ENCODE measurements at places on chromosomes 3 and 15. TPM values are rescaled to one million over a fixed set of nuclear protein-coding genes. Genes with fewer than 3 reads are reported as not detected.

DNA sequence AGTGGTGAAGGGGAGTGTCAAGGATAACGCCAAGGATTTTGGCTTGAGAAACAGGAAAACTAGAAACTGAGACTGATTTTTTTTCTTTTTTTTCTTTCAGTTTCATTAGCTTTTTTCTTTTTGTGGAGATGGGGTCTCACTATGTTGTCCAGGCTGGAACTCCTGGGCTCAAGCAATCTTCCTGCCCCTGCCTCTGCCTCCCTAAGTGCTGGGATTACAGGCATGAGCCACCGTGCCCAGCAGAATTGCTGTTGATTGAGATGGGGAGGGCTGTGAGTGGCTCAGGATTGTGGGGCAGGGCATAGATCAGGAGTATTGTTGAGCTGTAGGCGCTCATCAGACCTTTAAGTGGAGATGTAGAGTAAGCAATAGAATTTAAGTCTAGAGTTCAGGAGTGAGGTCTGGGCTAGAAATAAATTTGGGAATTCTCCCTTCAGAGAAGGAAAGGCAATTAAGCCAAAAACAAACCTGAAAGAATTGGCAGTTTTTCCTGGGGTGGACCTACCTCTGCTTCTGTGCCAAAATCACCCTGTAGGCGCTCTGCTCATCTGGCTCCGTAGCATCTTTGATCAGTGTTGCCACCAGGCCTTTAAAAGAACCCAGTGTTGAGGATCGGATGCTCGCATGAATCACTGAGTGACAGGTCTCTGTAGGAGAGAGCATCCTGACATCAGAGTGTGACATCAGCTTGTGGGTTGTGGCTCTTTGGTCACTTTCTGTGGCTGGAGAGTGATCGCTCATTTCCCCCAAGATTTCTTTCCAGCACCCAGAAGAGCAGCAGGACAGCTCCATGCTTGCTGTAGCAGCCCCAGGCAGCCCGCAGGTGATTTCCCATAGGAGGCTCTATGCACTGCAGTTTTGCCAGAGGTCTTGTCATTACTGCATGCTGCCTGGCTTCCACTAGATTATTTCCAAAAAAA, 15.8 kb downstream of the ABHD17C start:
- DNase-seq: no peak
- no peaks in the 10 kb centered on the region for H3K27me3 ChIP-seq
- no peak overlapping the region for H3K27ac ChIP-seq
- H3K36me3 ChIP-seq: no peaks in the 10 kb centered on the region

- no peaks in the 10 kb centered on the region for H3K27me3 ChIP-seq
- no peak overlapping the region for H3K27ac ChIP-seq
- no peak for DNase-seq
- no peaks in the 10 kb centered on the region for H3K36me3 ChIP-seq
Observed at GRCh38 chr3:188926741-188927511, 244.8 kb upstream of the TPRG1 start.

DNA sequence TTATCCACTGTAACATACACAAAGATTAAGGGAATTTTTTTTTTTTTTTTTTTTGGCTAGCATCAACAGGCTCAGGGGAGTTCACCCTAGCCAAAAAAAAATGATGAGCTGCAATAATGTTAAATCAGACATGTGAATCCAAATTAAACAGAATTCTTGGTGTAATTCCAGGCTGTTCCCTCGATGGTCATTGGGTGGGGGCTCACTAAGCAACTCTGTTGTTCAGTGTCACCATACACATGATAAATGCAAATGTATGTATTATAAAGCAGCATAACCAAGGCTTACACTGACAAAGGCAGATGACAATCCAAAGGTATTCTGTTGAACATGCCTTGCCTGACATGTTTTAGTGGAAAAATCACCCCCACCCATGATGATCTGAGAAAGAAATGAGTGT, 29.0 kb downstream of the IL1RAP start:
- peaks cover 15% of the 10 kb centered on the region for H3K4me1 ChIP-seq
- H3K27ac ChIP-seq: no peak overlapping the region
- no peaks in the 10 kb centered on the region for H3K36me3 ChIP-seq
- DNase-seq: no peak
- H3K4me3 ChIP-seq: no peak overlapping the region

- no peak overlapping the region for H3K27ac ChIP-seq
- no peaks in the 10 kb centered on the region for H3K27me3 ChIP-seq
- DNase-seq: no peak
- no peaks in the 10 kb centered on the region for H3K36me3 ChIP-seq
- no peak overlapping the region for H3K4me3 ChIP-seq
- H3K4me1 ChIP-seq: no peaks in the 10 kb centered on the region
Observed at GRCh38 chr3:149494759-149495580, 20.5 kb downstream of the TM4SF4 start.

DNA sequence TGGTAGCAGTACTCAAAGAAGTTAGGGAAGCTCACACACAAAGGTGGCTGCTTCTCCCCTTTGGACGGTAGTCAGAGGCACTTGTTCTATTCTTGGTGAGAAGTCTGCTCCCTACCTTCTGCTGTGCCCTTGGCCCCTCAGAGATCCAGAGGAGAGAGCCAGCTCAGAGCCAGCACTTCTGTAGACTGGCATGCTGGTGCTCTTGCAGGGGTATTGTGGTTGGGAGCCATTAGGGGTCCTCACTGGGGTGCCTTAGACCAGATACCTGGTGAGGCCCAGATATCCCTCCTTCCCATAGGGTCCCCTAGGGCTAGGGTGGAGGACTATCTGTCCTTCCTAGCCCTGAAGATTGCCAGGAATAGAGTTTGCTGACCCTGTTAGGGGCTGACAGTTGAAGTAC, 140.6 kb downstream of the EEFSEC start:
- no peak overlapping the region for H3K4me3 ChIP-seq
- H3K27me3 ChIP-seq: no peaks in the 10 kb centered on the region
- H3K36me3 ChIP-seq: no peaks in the 10 kb centered on the region
- DNase-seq: no peak
- H3K27ac ChIP-seq: no peak overlapping the region

- H3K4me3 ChIP-seq: no peak overlapping the region
- no peak overlapping the region for H3K27ac ChIP-seq
- DNase-seq: no peak
- no peaks in the 10 kb centered on the region for H3K36me3 ChIP-seq
- H3K27me3 ChIP-seq: no peaks in the 10 kb centered on the region
Observed at GRCh38 chr3:52086976-52087663, 30.7 kb upstream of the DUSP7 start.

DNA sequence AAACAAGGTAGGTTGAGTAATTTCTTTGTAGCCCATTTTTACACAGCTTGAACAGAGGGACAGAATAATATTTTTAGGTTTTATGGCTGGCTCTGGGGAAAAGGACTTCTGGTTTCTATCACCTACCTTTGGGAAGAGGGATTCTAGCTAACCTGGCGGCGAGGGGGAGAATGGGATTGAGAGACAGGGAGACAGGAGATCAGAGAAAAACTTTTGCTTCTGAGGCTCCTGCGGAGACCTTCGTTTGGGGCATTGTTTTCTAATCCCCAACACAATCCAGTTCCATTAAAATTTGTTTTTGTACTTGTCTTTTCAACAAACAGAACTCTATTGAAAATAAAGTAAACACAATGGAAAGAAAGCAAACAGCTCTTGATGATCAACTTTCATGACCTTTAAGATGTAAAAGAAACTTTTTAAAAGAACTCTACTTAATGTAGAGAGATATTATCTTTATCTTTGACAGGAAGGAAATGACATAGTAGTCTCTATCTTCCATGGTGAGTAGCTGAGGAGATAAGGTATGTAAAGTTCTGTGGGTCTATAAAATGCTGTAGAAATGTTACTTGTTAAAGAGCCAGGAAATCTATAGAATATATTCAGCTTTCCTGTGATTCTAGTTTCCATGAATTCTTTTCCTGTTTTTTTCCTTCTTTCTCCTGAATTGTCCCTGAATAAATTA, 37.0 kb upstream of the P2RY1 start:
- no peak overlapping the region for H3K27ac ChIP-seq
- H3K36me3 ChIP-seq: no peaks in the 10 kb centered on the region
- no peaks in the 10 kb centered on the region for H3K27me3 ChIP-seq
- no peak overlapping the region for H3K4me3 ChIP-seq

DNA sequence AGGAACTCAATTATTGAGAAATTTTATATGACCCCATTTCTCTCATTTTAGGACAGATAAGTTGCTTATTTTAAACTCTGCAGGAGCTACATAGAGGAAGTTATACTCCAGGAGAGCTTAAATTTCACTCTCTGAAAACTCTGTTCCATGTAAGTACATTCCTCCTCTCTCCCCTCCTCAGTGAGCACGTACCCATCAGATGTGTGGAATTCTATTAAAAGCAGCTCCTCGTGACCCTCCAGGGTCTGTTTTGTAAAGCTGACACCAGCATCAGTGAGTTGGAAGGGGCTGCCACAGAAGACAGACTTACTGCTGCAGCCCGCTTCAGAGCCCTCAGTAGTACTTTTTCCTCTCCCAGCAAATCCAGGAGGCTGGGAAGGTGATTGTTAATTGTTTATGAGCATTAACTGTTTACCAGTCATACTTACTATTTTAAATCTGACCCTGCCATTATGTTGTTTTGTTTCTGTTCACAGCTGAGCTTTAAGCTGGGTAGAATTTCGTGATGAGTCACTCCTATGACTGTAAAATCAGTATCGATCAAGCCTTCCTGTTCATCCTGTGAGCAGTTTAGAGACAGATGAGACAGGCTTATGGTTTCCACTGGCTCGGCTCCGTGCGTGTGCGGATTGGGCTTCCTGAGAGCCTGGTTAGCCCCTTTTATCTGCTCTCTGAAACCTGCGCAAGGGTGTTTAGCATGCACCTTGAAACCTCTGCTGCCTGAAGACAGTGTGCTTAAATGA, 20.4 kb downstream of the IGF1R start:
- no peak overlapping the region for H3K4me3 ChIP-seq
- DNase-seq: no peak
- no peak overlapping the region for H3K27ac ChIP-seq
- H3K27me3 ChIP-seq: no peaks in the 10 kb centered on the region
- H3K4me1 ChIP-seq: peaks cover 41% of the 10 kb centered on the region
- H3K36me3 ChIP-seq: no peaks in the 10 kb centered on the region

Gene TMC3
- 0.13 TPM for total RNA-seq

Gene TRANK1
- total RNA-seq: 10.5 TPM

Gene TMIE
- total RNA-seq: not detected

Gene NKTR
- total RNA-seq: 190 TPM

Gene CHL1
- total RNA-seq: 0.49 TPM

Gene TMEM44
- total RNA-seq: 25.7 TPM

Gene ERICH6
- not detected for total RNA-seq

Gene MYO5C
- 22.3 TPM for total RNA-seq

Gene CCR3
- total RNA-seq: not detected

Gene RTP1
- 0.43 TPM for total RNA-seq

Gene CLRN1
- total RNA-seq: not detected
